Fibroblast of skin of right biceps (primary cell): ENCODE measurements at places on chromosomes 4 and X.

GRCh38 chrX:78105944-78106650 lies 2.0 kb downstream of the PGK1 start:
- no peak for DNase-seq

- DNase-seq, result peak; percentile 40
Observed at GRCh38 chrX:130108647-130109428, 1.5 kb downstream of the ELF4 start.

GRCh38 chr4:158159718-158160094 lies 13.1 kb downstream of the GASK1B start:
- no peak for DNase-seq

- DNase-seq, result no peak
Observed at GRCh38 chr4:17155486-17155885, 257.0 kb upstream of the LDB2 start.
